Effector memory CD4-positive, alpha-beta T cell (primary cell): ENCODE measurements at places on chromosomes 11 and 22.

GRCh38 chr22:47168441-47168840 lies 406.0 kb downstream of the TBC1D22A start:
- DNase-seq = no peak

DNA sequence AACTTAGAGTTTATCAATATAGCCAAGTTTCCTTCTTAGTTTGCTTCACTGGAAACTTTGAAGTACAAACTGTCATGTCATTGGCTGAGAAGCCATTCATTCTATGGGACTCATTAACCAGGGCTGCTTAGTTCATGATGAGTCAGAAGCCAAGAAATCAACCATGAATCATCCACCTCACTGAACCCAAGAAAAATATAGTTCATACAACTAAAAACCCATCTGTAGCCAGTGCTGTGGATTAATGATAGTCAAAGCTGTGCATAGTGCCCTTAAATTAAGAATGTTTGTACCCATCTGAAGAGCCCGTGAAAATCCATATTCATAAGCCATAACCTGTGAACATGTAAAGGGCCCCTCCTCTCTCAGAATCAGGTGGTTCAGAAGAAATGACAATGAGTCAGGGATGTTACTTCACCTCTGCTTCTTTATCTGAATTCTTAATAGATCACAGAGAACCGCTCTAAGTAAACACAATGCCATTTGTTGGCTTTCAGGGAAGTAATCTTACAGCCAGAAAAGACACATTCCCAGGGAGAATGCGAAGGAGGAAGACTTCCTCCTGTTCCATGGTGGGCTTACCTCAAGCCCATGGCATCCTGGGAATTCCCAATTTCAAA lies 25.4 kb downstream of the MMP20 start:
- no peak for DNase-seq

- DNase-seq = no peak
Observed at GRCh38 chr11:20208622-20209111, 48.4 kb upstream of the DBX1 start.

GRCh38 chr11:69465236-69466000 lies 16.0 kb upstream of the LINC01488 start:
- DNase-seq = no peak

- DNase-seq = no peak
Observed at GRCh38 chr11:23556163-23556750, 696.0 kb upstream of the CCDC179 start.

GRCh38 chr11:61526229-61526628 lies 17.7 kb downstream of the LRRC10B start:
- DNase-seq = no peak

GRCh38 chr11:123057661-123058305 lies 4.2 kb downstream of the HSPA8 start:
- peak; percentile 17 for DNase-seq

- DNase-seq = no peak
Observed at GRCh38 chr11:128527046-128527445, 60.3 kb downstream of the ETS1 start.

DNA sequence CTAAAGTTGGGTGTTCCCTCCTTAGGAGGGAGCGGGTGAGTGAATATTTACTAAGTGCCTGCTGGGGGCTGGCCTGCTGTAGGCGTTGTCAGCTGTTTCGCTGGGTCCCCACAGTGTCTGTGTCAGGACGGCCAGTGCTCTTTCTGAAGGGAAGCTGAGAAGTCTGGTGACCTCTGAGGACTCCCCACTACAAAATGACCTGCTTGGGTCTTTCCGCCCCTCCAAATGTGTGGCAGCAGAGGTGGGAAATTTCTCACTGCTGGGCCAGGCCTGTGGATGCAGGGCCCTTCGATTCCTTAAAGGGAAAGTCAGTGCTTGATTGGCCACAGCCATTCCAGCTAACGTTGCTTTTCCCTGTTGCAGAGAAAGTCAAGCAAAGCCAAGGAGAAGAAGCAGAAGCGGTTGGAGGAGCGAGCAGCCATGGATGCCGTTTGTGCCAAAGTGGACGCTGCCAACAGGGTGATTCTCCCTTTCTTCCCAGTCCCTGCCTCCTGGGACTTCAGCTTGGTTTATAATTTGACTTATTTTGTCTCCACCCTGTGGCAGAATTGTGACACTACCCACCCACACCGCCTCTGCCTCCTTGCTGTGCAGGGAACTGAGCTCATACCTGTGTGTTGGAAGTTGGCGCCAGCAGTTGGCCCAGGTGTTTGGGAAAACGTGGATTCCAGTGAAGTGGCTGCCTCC lies 6.8 kb downstream of the NAA40 start:
- DNase-seq = no peak

GRCh38 chr11:122701143-122701542 lies 45.6 kb downstream of the UBASH3B start:
- DNase-seq = no peak

DNA sequence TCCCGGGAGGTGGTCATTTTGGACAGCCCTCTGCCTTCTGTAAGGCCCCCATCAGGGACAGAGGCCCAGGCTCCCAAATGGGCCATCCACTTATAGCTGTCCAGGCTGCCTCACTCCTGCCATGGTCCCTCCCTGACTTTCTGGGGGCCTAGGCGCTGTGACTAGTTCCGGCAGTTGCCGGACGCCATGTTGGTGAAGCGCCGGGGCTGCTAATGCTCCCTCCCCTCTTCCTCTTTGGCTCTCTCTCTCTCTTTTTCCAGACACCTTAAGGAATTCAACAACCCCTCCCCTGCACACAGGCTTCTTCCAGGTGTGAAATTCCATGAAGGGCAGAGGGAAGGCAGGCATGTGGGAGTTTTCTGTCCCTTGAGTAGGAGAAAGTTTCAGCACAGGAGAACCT lies 445.6 kb downstream of the SOX6 start:
- no peak for DNase-seq

GRCh38 chr22:43550024-43550620 lies 138.3 kb downstream of the MPPED1 start:
- no peak for DNase-seq

- DNase-seq = peak; percentile 43
Observed at GRCh38 chr11:9015677-9016076, 11.9 kb upstream of the NRIP3 start.

DNA sequence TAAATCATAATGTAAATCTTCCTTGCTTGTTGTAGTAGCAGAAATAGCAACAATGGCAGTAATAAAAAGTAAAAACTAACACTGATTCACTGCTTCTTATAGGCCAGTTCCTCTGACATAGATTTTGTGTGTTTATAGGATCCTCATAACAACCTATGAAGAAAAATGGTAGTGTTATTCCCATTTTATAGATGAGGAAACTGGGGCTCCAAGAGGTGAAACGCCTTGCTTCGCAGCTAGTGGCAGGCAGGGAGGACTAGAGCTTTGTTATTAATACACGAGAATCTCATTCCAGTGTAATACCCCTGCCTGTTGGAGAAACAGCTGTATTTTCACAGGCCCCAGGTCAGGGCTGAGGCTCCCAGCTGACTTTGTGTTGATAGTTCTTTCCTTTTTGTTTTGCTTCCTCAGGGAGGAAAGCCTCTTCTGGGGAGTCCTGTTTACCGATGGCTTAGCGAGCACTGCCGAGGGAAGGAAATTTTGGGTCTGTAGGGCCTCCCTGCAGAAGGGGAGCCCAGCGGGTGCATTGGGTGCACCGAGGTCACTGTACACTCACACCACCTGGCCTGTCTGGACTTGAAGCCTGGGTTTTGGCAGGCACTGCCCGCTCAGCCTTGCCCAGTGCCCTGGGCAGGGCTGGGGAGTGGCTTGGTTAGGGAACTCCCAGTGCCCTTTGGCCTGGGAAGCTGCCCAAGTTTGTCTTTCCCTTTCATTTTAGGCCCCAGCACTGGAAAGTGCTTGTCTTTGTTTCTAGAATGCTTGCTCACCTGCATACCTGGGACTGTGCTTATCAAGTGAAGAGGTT lies 13.5 kb downstream of the KIAA1671 start:
- no peak for DNase-seq

DNA sequence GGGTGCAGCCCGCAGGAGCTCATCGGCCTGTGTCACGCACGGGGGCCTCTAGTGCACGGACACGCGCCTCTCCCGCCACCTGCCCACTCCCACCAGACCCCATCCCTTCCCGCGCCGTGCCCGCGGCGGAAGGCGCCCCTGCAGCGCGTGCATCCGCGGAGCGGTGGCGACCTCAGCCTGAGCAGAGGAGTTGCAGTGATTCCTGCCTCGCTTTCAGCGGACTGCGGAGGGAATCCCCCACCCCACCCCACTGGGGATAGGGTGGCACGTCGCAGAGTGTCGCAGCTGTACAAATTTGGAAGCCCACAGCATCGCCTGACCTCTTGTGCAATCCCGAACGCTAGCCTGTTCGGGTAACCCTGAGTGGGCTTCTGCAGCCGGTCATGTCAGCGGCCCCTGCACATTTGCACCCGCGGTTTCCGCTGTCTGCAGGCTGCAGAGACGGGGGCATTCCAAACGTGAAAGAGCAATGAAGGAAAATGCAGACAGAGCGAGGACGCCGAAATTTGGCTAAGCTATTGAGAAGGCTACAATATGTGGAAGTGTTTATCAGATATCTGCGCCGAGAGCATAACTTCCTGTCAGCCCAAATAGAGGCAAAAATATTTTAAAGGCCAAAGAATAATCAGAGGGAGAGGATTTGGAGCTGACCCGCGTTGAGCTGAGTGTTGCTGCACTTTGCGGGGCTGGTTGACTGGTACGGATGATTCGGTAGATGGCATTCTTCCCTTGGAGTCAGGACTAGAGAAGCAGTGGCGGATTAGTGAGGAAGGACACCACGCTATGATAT lies 617 bp upstream of the ARHGAP20 start:
- no peak for DNase-seq

DNA sequence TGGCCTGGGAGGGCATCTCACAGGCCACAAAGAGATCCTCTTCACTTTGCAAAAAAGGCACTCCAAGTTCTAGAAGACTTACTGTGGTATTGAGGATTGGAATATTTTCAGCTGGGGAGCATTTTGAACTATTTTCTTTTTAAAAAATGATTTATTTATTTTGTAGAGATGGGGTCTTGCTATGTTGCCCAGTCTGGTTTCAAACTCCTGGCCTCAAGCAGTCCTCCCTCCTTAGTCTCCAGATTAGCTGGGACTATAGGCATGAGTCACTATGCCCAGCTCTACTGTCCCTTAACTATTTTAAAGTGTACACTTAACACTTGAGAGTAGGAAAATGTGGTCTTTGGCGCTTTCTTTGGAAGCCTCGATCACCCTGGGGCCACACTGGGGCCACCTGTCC lies 24.9 kb upstream of the DGCR8 start:
- DNase-seq = no peak

- DNase-seq = no peak
Observed at GRCh38 chr22:40200795-40201530, 23.2 kb downstream of the TNRC6B start.

DNA sequence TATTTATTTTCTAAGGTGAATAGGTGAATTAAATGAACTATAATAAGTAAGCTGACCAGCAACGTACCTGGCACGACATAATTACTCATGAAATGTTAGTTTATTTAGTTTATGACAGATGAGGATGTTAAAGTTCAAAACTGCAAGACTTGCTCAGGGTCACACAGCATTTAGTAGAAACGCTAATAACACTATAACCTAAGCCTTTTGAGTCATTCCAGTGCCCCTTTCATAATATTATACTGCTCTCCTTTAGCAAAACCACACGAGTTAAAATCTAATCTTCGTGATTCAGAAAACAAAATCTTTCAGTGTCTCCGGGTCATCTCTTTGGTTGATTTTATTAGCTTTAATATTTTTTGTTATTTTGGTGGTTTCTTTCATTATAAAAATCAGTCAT lies 39.6 kb downstream of the BTBD10 start:
- DNase-seq = no peak

DNA sequence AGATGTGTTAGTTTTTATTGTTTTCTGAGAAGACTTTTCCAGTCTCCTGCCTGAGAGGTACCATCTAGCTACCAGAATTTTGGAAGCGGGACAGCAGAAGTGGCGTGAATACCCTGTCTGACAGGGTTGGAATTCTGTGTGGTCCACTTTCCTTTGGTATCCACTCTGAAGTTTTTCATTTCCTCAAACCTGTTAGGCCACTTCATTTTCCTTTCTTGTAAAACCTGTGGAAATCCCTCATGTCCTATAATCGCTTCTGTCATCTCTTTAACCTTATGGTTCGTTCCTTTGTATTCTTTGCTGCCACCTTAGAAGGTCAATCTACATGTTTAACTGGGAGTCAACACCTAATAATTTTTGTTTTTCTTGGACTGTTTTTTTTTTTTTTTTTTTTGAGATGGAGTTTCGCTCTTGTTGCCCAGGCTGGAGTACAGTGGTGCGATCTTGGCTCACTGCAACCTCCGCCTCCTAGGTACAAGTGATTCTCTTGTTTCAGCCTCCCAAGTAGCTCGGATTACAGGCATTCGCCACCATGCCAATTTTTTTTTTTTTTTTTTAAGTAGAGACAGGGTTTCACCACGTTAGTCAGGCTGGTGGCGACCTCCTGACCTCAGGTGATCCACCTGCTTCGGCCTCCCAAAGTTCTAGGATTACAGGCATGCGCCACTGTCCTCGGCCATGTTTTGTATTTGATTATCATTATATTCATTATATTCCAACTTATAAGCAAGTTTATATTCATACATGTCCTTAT lies 7.1 kb downstream of the SFI1 start:
- DNase-seq = no peak

DNA sequence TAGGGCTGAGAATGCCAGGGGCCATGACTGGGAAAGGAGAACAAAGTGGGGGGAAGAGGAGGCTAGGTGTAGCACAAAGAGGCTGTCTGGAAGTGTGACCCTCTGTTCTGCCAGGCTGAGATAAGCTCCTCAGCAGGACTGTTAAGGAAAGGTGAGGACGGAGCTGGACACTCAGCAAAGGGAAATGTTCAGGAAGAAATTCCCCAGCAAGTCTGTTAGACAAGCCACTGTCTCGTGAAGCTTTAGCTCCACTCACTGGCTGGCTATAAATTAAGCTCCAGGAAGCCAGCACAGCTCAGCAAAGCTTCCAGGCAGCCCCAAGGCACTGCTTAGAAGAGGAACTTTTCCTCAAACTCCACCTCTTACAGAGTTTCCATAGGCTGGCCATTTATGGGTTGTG lies 181.2 kb upstream of the API5 start:
- no peak for DNase-seq

DNA sequence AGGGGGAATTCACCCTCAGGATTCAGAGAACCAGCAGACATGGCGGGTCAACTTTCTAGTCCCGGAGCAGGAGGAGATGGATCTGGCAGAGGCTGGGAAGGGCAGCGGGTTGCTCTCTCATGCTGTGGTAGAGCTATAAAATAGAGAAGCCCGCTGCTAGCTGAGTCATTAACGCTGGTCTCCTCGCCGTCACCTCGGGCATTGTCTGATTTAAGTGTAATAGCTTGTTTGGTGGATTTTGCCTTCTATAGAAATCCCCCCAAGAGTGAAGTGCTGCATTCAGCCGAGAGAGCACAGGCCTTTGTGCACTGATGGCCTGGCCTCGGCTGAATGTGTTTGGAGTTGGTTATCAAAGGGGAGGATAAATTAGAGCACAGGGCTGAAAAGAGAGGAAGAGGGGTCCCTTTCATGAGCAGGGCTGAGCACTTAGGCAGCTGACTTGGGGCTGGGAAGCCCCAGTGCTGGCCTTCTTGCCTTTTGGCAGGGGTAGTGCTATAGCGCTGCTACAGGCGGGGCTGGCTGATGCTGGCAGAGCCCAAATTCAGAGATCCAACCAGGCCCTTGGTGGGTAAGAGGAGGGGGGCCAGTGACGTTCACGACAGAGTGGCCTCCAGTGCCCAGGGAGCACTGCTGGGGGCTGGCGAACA lies 161.1 kb upstream of the CADM1 start:
- no peak for DNase-seq
